ENCODE measurements at places on chromosomes 3 and 15. TPM values are rescaled to one million over a fixed set of nuclear protein-coding genes. Genes with fewer than 3 reads are reported as not detected.

DNA sequence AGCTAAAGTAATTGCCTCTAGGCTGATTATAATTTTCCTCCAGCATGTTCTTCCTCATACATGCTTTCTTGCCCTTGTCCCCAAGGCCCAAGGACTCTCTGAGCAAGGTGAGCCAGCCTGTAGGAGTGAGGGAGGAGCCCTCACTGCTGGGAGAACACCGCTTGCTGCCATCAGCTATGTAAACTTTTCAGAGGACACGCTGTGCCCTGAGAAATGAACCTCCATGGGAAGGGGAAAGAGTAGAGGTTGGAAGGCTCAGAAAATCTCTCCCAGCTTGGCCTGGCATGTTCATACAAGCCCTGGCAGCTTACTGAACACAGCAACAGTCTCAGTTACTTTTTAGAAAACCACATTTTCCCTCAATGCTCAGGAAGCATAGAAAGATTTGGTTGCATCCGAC lies 103.0 kb upstream of the SLC24A5 start:
- no peaks in the 10 kb centered on the region for H3K27me3 ChIP-seq
- no peaks in the 10 kb centered on the region for H3K4me1 ChIP-seq
- H3K27ac ChIP-seq = no peak overlapping the region

DNA sequence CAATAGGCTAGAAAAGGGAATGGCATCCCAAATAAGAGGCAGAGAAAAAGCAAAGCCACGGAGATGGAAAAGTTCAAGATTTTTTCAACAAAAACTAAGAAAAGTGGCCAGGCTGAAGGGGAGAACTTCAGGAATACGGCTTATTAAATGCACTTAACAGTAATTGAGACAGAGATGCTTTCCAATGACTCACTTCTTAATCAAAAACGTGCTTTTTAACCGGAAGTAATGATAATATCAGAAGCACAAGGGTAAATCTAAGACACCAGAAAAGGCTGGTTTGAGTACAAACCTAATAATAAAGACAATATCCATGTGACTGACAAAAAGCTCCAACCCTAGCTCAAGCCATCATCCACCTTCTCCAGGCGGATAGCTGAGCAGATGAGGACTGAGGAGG lies 24.8 kb upstream of the ACTC1 start:
- H3K27ac ChIP-seq = no peak overlapping the region
- H3K4me1 ChIP-seq = no peaks in the 10 kb centered on the region
- H3K36me3 ChIP-seq = no peaks in the 10 kb centered on the region

DNA sequence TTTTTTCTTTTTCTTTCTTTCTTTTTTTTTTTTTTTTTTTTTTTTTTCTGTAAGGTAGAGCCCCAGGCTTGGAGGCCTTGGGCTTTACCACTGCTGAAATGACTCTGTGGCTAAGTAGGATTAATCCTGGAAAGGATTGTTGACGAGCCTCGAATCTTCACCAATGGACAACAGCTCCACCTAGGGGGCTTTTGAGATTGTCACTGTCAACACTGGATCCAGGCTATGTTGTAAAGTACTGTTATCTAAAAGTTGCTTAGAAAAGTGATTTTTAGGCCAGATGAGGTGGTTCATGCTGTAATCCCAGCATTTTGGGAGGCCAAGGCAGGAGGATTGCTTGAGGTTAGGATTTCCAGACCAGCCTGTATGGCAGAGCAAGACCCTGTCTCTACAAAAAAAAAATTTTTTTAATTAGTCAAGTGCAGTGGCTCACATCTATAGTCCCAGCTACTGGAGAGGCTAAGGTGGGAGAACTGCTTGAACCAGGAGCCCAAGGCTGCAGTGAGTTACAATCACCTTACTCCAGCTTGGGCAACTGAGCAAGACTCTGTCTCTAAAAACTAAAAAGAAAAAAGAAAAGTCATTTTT lies 41.6 kb downstream of the KLHL18 start:
- no peaks in the 10 kb centered on the region for H3K27me3 ChIP-seq
- DNase-seq = peak; percentile 89
- no peak overlapping the region for H3K27ac ChIP-seq
- no peak overlapping the region for H3K4me3 ChIP-seq
- no peaks in the 10 kb centered on the region for H3K36me3 ChIP-seq

The RTP3 gene
- polyA plus RNA-seq = 1.8 TPM

The GATA2 gene
- polyA plus RNA-seq = 3.5 TPM

Measured in hepatocyte (in vitro differentiated cells).